ENCODE measurements at places on chromosomes 1 and 21.

GRCh38 chr1:38745476-38746401 lies 113.8 kb downstream of the RRAGC start:
- DNase-seq: peak; percentile 51

DNA sequence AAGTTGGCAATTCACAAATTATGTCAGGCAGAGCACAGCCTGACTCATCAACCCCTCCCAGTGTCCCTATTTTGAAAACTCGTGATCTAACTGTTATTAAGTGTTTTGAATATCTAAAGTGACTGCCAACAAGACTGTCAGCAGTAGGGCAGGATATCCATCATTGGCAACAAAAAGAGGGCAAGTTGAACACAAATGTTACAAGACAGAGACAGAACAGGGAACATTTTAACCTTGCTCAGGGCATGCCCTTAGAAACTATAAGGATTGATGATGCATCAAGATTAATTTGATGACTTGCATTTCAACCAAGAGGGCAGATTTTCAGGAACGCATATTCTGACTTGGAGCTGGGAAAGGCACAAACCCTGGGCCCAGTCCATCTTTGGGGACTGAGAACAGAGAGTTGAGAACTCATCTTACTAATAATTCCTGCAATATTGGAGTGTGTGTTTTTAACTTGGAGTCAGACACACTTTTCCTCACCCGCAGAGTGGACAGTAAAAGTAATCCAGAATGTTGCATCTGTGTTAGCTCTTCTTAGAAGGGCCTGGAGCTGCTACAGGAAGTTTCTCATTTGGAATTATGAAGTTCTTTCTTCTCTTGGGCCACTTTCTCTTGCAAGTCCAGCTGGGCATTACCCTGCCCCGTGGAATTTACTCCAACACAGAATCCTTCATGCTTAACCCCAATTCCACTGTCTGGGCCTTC lies 317.2 kb downstream of the LTN1 start:
- no peak for DNase-seq

- DNase-seq: no peak
Observed at GRCh38 chr1:115175596-115175995, 86.3 kb upstream of the TSPAN2 start.

DNA sequence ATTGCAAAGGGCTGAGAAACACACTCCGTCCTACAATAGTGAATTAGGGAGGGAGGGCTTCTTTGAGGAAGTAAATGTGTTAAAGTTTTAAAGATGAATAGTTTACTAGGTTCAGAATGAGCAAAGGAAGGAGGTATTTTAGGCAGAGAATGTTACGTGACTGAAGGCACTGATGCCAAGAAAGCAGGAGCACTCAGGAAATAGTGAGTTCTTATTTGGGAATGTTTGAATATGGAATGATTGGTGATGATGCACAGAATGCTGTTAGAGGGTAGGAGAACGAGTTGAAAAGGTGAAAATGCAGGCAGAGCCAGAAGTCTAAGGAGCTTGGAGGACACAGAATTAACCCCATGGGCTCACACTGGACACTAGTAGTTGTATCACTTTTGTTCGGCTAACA lies 108.0 kb downstream of the NRIP1 start:
- no peak for DNase-seq

DNA sequence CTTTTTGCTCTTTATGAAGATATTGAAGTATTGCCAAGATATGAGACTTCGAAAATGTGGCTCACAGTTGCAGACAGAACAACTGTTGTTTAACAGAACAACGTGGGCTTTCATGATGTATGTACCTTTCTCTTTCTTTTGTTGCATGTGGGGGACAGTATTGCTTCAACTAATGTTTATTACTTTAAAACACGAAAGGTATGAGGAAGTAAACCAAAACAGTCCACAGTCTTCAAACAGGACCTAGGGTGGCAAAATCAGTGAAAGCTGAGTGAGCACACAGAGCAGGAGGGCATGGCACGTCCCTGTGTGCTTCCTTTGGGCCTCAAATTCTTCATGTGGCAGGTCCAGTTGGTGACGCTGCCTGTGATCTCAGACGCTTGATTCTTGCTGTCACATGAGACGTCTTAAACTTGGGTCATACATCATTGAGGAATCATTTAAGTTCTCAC lies 7.8 kb upstream of the CHAF1B start:
- no peak for DNase-seq

- no peak for DNase-seq
Observed at GRCh38 chr1:89672489-89673183, 39.7 kb downstream of the LRRC8C start.

DNA sequence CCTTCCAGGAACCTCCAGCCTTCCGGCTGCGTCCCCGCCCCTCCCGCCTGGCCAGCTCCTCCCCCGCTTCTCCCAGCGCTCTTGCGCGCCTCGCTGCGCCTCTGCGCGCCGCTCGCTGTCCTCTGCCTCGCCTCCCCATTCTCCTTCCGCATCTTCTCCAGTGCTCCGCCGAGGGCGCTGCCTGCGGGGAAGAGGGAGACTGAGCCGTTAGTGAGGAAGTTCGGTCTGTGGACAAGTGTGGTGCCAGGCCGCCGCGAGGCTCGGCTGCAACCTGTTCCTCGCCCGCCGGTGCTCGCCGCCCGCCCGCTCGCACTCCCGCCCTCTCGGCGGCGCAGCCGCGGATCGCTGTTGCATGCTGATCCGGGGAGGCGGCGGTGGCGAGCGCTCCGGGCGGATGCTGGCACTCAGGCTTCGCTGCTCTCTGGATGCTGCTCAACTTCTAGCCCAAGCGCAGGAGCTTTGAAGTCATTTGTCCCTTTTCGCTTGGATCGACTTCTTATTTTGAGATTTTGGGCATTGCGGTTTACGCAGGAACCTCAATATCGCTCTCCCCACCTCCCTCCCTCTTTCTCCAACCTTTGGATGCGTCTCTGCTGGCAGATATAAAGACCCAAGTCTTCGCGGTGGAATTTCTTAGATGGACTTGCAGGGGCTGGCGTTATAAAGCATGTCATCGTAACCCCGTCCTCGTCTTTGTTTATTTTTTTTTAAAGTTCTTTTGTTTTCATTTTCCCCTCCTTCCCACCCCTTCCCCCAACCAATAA lies 614 bp upstream of the CACNA1E start:
- no peak for DNase-seq

- peak; percentile 63 for DNase-seq
Observed at GRCh38 chr21:42513985-42514882, 582 bp downstream of the SLC37A1 start.

DNA sequence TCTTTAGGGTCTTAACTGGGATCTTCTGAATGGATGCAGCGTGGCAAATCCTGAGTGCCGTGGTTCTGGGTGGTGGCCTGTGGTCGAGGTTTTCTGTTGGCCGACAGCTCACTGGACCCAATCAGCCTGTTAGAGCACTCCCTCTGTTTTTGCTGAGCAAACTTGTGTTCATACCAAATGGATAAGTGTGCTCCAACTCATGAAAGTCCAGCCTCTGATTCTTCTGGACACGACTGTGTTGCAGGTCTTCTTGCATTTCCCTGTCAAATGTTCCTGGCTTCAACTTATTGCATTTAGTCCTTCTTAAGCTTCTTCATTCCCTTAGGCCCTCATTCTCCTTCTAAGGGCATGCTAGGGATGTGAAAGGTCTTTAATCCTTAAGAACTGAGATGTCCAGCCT lies 63.7 kb downstream of the AJAP1 start:
- no peak for DNase-seq

- no peak for DNase-seq
Observed at GRCh38 chr1:240242601-240243144, 151.0 kb downstream of the FMN2 start.

DNA sequence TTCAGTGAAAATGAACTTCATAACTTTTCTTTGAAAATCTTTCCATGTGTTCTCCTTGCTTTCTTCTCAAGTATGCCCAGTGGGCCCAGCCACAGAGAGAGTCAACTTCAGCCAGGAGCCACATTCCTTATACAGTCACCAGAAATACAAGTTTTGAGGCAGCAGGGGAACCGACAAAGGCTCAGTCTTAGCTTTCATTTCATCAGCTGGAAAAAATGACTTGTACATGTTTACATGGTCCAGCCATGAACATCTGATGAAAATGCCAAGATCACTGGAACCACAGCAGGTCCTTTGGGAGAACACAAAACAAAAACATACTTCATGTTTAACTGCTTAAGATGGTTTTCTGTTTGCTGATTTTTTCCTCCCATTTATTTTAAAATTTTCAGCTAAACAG lies 72.5 kb downstream of the SYDE2 start:
- DNase-seq: no peak

DNA sequence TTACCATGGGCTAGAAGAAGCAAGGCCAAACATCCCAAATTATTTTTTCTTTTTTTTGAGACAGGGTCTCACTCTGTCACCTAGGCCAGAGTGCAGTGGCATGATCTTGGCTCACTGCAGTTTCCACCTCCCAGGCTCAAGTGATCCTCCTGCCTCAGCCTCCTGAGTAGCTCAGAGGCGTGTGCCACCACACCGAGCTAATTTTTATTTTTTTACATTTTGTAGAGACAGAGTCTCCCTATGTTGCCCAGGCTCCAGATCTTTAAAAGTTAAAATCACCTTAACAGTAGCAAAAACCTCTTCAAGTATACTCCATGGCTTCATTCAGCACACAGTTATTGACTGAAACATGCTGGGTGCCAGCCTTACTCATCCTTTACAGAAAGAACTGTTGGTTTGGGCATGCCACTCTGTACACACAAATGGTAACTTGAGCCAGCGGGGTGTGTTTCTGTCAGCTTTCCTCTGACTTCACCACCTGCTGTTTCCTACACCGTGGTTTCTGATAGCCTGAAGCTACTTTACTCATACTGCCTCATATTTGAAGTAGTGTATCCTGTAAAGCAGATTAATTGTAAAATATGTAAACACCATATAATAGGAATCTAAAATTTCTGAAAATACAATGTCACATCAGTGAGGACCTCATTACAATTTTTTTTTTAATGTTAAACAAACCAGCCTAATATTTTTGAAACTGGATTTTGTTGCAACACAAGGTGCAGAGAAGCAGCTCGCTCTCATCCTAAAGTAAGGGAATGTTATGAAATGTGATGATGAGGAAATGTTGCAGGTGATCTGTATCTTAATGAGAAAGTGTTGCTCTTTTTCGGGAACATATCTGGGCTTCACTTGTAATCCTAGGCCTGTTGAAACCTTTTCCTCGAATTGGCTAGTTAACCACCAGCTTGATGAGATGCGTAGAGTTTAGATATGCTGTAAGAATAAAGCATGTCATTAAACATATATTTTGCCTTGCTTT lies 113.9 kb downstream of the ATP5PO start:
- DNase-seq: peak; percentile 69

DNA sequence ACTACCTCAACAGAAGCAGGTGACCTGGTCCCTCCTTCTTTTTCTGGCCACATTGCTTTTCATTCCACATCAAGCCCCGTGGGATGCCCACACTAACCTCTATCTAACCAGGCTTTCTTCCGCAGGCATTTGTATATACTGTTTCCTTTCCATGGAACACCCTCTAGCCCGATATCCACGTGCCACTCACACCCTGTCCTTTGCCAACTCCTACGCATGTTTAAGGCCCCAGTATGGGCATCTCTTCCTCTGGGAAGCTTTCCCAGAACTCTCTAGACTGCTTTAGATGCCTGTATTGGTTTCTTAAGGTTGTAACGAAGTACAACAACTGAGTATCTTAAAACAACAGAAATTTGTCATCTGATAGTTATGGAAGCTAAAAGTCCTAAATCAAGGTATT lies 121.0 kb downstream of the TNR start:
- DNase-seq: no peak

- no peak for DNase-seq
Observed at GRCh38 chr1:44284184-44284583, 70.9 kb downstream of the ERI3 start.

DNA sequence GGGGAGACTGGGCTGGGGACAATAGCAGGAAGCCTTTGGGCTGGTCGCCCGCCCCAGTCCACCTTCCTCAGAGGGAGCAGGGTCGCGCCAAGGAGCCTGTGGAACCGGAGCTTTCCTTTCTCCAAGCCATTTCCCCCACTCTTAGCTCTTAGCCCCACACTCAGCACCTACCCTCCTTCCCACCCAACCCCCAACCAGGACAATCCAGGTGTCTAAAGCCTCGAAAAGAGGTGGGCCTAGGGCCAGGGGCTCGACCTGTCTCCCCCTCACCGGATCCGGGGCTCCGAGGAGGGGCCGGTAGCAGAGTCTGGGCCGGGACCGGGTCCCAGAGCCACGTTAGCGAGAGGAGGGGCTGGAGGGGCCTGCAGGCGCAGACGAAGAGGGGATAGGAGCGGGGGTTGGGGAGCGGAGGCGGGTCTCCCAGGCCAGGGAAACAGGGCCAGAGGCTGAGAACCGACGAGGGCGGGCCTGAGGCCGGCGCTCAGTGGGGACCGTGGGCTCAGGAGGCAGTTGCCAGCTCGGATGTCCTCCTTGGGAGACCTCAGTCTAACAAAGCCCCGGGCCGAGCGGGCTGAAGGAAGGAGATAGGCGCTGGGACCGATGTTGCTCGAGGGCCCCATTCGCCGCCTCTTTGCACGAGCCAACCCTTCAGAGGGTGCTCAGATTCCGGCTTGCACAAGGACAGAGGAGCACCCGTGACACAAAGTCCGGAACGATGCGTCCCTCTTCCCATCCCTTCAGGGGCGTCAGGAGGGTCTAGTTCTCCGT lies 943 bp downstream of the SEMA6C start:
- DNase-seq: no peak

GRCh38 chr1:39398278-39399021 lies 93.0 kb upstream of the BMP8A start:
- DNase-seq: peak; percentile 95

DNA sequence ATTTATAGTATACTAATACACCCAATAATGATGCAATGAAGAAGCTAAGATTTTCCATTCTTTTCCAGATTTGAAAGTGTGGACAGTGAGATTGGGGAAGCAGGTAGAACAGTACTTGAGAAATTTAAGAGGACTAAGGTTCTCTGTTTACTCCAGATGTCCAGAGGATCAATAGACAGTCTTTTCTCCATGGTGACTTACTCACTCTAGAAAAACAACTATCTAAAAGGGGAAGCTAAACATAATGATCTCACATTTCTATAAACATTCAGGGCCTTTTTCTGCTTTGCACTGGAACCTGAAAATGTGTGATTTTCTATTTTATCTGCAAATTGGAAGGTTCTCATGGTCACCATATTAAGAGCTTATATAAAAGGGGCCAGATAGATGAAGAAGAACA lies 93.9 kb upstream of the ZBTB18 start:
- no peak for DNase-seq

DNA sequence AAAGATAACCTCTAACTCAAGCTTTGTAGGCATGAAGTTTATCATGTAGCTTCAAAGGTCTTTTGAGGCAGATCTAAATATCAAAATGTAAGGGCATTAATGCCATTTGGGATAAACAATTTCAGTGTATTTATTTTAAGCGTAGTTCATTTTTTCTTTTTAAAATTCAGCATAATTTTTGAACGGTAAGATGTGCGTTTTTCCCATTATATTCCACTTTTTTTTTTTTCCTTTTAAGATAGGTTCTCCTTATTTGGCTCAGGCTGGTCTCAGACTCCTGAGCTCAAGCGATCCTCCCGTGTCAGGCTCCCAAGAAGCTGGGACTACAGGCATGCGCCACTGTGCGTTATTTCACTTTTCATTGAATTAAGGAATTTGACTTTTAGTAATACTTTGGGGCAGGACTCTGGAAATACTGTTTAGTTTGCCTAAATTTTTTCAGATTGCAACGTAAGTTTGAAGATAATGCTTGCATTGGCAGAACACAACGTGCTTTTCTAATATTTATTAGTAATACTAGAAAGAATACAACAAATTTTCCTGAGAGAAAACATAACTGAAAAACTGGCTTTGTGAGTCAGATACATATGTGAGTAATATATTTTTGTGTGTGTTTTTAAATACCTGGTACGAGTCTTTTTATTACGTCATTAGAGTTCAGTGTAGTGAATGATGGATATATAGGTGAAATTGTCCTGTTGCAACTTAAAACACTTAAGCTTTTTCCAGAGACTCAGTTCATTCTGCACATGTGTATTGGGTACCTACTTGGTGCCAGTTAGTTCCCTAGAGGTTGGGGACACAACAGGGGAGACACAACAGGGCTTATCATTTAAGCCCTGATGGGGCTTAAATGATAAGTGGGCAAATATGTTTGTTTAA lies 2.2 kb downstream of the RALGPS2 start:
- peak; percentile 27 for DNase-seq

Data from Caki2 (cell line).